ENCODE measurements at places on chromosomes 5 and 9. TPM values are rescaled to one million over a fixed set of nuclear protein-coding genes. Genes with fewer than 3 reads are reported as not detected.

DNA sequence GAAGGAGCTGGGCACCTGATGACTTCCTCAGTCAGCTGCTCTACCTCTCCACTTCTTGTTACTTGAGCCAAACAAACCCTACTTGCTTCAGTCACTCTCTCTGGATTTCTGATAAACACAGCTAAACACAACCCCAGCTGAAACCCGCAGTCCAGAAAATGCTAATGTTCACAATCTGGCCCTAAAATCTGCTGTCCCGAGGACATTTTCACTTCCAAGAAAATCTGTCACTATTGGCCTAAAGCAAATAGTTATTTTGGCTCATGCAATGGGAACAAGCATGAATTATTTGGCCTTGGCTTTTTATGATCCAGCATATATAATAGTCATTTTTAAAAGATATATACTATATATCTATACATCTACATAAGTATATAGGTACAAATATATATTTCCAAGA is 19.1 kb downstream of the FAM81B start:
- no peak for DNase-seq

DNA sequence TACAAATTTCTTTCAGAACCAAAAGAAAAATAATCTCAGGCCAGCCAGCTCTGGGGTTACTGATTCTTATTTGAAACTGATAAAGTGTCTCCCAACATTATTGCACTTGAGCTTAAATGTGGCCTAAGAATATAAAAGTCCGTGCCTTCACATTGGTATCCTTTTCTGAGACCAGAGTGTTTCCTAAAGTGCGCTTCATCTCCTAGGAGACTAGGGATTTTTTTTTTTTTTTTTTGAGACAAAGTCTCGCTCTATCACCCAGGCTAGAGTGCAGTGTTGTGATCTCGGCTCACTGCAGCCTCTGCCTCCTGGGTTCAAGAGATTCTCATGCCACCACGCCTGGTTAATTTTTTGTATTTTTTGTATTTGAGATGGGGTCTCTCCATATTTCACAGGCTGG is 23.6 kb upstream of the KCNIP1 start:
- no peak for DNase-seq

DNA sequence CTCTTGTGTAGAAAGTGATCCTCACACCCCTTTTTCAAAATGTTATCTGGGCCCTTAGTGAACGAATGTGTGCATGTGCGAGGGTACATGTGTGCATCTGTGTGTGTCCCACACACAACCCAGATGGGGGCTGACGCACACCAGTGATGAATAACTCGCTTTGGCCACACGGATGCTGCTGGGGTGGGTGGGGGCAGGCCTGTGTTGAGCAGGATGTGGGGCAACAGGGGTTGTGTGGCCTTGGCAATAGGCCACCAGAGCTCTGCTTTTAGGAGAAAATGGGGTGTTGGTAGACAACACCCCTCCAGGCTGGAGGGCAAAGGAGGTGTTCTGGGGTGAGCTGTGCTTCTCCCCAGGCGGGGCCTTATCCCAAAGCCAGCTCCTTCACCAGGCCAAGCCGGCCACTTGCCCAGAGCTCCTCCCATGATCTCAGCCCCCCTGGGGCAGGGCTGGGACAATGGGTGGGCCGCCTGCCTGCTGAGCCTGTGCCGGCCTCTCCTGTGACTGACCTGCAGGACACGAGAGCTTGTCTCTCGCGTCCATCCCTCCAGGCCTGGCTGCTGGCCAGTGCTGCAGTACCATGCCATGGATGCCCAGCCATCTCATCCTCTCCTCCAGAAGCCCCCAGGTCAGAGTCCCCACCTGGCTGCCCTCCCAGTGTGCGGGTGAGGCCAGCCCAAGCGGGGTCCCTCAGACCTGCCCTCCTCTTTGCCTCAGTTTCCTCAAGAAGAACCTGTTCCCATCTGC is 1.7 kb downstream of the DBN1 start:
- no peak for DNase-seq

GRCh38 chr9:29393064-29393463 is 1819.8 kb upstream of the C9orf72 start:
- DNase-seq, result no peak

DNA sequence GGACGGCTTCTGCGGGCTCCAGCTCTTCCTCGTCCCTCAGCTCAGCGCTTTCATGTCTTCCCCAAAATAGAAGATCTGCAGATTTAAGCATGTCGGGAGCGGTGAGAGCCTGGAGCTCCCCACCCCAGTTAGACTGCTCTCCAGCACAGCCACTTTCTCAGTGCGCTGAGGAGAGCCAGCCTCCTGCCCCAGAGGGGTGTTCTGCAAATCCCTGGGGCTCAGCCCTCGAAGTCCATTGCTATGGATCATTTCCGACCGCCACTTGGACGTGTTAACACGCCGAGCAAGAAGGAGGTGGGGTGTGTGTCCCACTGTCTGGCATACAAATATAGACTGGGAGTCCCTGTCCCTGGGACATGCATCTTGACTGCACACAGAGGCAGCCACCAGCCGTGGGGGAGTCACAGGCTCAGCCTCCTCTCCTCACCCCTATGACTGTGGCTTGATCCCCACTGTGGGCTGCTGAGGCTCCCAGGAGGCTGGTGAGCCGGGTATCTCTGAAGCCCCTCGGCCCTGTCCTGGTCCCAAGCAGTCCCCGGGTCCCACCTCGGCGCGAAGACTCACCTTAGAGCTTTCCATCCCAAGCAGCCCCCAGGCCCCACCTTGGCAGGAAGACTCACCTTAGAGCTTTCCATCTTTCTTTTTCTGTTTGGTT is 30.0 kb upstream of the RNF130 start:
- no peak for DNase-seq

GRCh38 chr5:37520811-37521210 is 141.7 kb downstream of the WDR70 start:
- no peak for DNase-seq

DNA sequence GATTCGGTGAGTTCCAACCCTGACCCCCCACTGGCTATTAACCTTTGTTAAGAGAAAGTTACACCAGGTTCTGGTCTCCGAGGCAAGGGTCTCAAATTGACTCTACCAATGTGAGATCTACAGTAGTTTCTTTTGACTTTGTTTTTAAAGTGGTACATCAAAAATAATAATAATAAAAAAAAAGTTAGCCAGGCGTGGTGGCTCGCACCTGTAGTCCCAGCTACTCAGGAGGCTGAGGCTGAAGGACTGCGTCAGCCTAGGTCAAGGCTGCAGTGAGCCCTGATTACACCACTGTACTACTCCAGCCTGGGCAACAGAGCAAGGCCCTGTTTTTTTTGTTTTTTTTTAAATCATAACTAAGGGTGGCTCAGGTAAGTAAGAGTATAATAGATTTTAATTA is 1.0 kb upstream of the KLF9 start:
- no peak for DNase-seq

DNA sequence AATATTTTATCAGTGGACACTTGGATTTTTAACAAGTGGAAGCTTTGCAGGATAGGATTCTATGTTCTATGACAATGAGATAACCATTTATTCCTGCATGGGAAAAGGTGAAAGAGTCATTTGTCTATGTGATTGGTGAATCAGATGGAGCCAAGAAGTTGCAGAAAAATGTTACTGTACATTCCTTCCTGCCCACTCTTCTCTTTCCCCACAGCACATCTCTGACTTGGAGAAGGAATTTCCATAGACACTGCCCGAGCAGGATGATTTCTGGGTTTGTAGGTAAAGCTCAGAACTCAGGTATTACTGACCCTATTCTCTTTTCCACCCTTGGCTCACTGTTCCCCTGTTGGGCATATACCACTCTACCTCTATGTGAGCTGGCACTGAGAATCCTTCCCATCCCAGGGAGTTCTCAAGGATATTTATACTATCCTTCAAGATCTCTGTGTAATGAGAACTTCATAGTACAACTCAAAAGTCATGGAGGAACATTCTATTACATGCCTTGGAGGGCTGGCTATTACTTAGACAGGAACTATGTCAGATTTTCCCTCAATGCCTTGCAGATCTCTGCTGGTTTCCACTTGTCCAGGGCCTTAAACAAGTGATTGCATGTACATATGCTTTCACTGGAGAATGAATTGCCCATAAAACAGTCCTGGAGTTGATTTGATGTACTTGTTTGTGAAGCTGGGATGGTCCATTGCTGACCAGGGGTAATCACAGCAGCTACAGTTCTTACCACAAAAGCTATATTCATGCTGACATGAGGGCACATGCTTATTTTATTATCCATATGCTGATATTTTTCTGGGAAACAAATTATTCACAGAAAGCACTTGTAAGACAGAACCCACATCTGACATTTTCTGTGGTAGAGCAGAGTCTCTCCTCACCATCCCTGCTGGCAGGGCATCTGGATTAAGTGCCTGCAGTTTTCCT is 24.1 kb downstream of the SLC1A3 start:
- no peak for DNase-seq

DNA sequence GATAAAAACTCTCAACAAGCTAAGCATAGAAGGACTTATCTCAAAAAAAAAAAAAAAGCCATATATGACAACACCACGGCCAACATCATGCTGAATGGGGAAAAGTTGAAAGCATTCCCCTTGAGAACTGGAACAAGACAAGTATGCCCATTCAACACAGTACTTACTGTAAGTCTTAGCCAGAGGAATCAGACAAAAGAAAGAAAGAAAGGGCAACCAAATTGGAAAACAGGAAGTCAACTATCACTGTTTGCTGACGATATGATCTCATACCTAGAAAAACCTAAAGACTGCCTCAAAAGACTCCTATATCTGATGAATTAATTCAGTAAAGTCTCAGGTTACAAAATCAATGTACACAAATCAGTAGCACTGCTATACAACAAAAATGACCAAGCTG is 24.6 kb upstream of the PTGER4 start:
- DNase-seq, result no peak

- no peak for DNase-seq
These were observed 39.3 kb upstream of the CHD1 start for GRCh38 chr5:98968056-98968564.

DNA sequence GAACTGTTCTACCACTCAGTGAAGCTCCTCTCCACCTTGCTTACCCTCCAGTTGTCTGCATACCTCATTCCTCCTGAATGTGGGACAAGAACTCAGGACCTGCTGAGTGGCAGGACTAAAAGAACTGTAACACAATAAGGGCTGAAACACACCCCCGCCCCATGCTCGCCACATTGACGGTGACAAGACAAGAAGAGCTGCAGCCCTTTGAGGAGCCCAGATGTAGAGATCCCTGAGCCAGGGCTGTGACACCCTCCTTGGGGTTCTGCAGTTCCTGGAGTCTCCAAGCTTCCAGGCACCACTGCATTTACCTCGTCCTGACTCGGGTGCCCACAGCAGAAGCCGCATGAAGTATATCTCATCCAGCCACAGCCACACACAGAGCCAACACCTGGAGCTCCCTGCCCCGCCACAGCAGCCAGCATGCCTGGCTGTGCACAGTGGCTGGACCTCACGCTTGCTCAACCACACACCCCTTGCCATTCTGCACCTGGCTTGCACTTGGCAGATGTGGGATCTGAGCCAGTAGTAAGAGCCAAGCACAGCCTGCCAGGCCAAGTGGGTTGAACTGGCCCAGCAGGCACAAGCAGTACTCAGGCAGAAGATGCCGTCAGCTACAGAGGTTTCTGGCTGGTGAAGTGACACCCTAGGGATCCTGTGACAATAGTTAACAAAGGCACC is 166.1 kb downstream of the RNF180 start:
- no peak for DNase-seq

DNA sequence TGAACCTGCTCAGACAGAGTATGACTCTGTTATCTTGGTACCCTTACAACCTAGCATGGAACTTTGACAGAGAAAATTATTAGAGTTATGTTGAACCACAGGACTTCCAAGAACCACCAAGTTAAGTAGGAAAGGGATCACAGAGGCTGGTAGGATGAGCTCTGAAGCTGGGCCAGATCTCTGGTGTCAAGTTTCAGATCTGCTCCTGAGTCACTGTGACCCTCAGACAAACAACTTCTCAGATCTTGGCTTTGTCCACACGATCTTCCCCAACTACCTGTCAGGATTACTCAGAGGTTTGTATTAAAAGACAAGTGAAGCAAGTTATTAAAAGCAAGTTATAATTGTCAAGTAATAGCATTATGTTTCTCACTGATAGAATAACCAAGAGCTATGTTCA is 189.0 kb downstream of the SEC61B start:
- DNase-seq, result no peak

GRCh38 chr5:127014573-127014972 is 15.8 kb downstream of the MARCHF3 start:
- no peak for DNase-seq

DNA sequence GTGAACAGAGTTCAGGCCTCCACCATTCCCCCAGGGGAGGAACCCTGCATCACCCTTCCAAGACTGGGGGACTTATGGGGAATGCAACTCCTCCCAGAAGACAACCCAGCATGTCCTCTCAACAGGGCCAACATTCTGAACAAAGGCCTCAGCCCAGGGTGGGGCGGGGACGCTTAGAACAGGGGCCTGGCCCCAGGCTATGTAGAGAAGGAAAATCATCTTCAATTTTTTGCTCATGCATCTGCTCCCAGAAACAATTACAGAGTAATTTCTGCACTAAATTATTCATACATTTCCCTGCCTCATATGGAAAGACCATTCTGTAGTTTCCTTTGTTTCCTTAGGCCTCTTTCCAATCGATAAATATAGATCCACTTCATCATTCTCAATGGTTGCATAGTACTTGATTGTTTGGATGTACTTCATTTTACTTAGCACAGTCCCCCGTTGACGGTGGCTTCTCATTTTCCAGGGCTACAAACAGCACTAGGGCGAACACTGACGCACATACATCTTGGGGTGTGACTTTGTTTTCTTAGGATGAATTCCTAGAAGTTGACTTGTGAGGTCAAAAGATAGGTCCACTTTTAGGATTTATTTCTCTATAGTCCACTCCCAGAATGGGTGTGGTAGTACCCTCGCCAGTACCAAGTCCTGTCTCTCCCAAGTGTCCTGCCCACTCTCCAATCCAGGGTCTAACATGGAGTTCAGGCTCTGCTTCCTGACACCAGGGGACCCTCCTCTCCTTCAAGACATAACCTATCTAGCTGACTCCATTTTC is 27.2 kb upstream of the SMU1 start:
- no peak for DNase-seq

- DNase-seq, result no peak
These were observed 17.0 kb upstream of the ADAM19 start for GRCh38 chr5:157592594-157592993.

The LCN10 gene
- total RNA-seq, result not detected

The TMEM252 gene
- not detected for total RNA-seq

The PCDHB14 gene
- total RNA-seq, result 0.44 TPM

The C1QTNF2 gene
- total RNA-seq, result not detected

The CDO1 gene
- not detected for total RNA-seq

The LOX gene
- 4.9 TPM for total RNA-seq

The GZMA gene
- total RNA-seq, result not detected

The PNPLA7 gene
- total RNA-seq, result 1.8 TPM

The GPR150 gene
- 0.21 TPM for total RNA-seq

The SFXN1 gene
- total RNA-seq, result 104 TPM

The CDH9 gene
- not detected for total RNA-seq

The TTC23L gene
- total RNA-seq, result 0.09 TPM

The DOLPP1 gene
- 45.1 TPM for total RNA-seq

The LCP2 gene
- not detected for total RNA-seq

The CEMIP2 gene
- total RNA-seq, result 37.2 TPM

The HEMGN gene
- not detected for total RNA-seq

The CDHR2 gene
- total RNA-seq, result 0.19 TPM

All from Caco-2 (cell line).